ENCODE measurements at places on chromosomes 16 and 17.

GRCh38 chr16:88815901-88816589 lies 4.3 kb upstream of the APRT start:
- DNase-seq: no peak

DNA sequence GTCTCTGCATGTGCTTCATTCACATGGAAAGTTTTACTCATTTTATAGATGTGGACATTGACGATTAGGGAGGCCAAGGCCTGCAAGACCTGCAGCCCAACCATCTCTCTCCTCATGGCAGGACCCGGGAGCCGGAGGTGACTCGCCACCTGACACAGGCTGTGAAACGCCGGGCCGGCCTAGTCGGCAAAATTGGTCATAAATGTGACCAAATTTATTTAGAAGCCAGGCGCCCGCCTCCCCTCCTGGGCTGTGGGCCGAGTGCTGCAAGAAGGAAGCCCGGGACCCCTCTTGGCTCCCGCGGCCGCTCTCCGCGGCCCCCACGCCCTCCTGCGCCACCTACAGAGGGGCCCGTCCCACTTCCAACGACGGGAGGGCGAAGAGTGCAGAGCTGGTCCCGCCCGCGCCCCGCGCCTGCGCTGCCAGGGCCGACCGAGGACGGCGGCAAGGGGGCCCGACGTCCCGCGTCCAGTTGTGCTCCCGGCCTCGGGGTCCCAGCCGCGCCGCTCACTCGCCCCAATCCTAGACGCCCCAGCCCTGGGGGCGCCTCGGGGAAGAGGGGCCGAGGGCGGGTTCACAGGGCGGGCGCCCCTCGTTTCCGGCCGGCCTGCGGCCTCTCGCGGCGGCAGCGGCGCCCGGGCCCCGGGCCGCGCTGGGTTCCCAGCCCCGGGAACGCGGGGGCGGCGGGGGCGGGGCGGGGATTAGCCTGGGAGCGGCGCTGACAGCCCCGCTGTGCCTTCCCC lies 47.5 kb downstream of the WNT3 start:
- no peak for DNase-seq

DNA sequence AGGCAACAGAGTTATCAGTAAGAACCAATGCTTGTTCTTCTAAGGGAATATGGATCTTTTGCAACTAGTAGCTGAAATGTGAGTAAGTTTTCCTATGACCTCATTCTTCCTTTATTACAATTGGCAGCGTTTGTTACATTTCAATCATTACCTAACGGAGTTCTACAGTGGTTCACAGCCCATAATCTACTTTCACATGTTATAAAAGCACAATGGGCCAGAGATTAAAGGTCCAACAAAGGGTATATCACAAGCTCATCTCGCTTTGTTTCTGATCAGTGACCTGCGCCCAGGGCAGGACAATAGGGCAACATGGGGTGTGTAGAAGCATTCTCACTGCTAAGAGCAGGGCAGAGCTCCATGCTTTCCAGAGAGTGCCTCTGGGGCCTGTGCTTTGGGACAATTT lies 279.9 kb upstream of the DYNLRB2 start:
- no peak for DNase-seq

GRCh38 chr16:78946556-78946955 lies 654.0 kb downstream of the MAF start:
- no peak for DNase-seq

DNA sequence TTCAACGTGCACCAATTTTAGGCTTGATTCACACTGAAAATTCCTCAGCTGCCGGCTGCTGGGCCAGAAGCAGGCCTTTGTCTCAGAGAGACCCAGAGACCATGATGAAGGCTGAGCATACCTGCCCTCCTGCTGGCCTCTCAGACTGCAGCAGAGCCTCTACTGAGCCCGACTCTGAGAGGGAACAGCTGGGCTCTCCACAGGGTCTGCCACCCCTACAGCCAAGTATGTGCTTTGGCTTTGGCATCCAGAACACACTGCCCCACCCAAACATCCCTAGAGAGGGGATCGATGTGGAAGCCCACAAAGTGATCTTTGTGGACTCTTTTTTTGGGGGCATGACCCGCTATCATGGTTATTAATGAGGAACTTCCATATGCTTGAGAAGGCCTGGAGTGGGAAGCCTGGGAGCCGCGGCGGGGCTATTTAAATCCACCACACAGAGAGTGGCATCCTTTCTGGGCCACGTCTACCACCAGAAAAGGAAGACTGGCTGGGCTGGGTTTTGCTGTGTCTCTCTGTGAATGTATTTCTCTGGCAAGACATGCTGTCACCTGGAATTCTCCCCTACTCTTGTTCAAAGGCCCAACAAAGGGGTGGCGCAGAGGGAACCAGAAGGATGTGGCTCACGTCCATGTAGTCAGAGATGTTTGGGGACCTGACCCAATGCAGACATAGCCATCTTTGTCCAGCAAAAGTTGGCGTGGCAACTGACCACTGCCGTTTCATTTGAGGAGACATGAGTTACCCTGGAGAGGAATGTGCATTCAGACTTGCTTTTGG lies 69.3 kb downstream of the GNAO1 start:
- DNase-seq: no peak

DNA sequence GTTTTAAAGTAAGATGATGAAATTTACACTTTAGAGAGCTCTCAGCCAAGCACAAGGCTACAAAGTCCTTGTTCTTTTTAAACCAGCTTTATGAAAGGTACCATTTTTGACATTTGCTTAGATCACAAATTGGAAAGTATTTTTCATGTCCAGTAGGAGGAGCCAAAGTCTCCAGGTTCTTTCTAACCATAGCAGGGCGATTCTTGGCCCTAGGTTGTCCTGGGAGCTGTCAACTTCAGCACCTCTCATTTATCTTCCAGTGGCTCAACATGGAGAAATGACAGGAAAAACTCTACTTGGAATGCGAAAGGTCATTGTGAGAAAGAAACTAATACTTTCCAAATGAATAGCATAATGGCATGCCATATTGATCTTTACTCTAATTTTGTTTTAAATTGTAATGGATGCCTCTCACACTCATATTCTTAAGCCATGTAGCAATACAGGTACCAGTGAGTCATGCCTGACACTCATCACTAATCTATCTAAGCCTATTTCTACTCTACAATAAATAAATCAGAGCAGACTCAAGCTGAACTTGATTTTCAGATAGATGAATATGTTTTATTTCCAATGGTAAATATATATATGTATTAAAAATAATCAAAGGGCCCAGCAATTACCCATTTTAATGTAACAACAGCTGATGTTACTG lies 919.1 kb upstream of the EEF2KMT start:
- no peak for DNase-seq

DNA sequence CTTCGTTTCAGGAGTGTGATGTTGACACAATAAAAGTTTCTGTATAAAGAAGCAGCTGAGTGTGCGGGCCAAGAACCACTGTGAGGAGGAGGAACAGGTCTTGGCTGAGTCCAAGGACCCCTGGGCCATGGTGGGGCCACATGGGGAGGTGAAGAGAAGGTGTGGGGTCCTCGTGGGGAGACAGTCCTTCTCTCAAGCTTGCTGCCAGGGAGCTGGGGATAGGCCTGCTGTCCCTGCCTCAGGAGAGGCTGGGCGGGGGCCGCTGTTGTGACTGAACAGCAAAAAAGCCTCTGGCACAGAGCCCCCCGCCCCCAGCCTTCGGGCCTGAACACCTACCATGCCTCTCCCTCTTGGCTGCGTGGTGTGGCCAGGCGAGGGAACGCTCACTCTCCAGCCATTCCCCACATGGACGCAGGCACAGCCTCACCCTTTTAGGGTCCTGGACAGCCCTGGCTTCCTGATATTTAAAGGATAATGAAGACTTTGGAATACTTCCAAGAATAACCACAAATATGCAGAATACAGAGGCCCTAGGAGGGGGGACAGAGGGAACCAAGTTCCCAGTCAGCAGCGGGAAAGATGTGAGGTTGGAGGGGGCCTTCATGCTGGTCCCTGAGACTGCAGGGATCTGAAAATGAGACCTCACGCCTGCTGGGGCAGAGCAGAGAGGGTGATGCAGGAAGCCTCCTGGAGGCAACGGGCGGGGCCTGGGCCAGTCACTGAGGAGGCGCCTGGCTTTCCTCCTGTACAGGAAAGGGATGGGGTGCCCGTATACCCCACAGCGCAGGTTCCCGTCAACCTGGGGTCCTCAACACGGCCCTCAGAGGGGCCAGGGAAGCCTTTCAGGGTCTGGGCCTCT lies 100.0 kb upstream of the CREBBP start:
- no peak for DNase-seq

GRCh38 chr17:41666708-41667279 lies 21.9 kb upstream of the EIF1 start:
- DNase-seq: no peak

- no peak for DNase-seq
Measured at GRCh38 chr17:29728490-29728889, 105.8 kb upstream of the CORO6 start.

GRCh38 chr17:44760474-44761308 lies 1.9 kb downstream of the ADAM11 start:
- DNase-seq: no peak

- DNase-seq: no peak
Measured at GRCh38 chr16:17839272-17839671, 368.5 kb upstream of the XYLT1 start.

DNA sequence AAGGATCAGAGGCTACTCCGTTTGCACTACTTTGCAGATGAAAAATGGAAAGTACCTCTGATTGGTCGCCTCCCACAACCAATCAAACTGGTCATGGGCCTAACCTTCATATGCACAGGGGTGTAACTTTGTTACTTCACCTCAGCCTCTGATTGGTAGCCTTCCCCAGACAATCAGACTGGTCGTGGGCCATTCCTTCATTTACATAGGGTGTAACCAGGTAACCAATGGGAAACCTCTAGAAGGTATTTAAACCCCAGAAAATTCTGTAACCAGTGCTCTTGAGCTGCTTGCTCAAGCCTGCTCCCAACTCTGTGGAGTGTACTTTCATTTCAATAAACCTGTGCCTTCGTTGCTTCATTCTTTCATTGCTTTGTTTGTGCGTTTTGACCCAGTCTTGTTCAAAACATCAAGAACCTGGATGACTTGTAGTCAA lies 39.2 kb upstream of the USP22 start:
- DNase-seq: no peak

DNA sequence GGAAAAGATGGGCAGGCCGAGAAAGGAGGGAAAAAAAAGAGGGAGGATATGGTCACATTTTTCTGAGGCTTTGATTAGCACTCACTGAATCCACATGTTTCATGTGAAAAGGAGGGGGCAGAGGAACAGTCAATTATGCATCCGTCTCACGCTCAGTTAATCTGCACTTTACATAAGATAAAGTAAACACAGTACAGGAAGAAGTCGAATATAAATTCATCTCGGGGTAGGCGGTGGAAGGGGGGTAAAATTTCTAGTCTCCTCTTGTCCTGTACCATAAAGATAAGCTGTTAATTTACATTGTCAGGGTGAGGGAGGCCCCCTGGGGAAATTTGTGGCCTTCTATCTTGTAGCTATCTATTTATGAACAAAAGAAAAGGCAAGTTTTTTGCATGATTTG lies 73.1 kb upstream of the CES5A start:
- no peak for DNase-seq

- DNase-seq: no peak
Measured at GRCh38 chr17:69764146-69764545, 310.9 kb upstream of the KCNJ16 start.

DNA sequence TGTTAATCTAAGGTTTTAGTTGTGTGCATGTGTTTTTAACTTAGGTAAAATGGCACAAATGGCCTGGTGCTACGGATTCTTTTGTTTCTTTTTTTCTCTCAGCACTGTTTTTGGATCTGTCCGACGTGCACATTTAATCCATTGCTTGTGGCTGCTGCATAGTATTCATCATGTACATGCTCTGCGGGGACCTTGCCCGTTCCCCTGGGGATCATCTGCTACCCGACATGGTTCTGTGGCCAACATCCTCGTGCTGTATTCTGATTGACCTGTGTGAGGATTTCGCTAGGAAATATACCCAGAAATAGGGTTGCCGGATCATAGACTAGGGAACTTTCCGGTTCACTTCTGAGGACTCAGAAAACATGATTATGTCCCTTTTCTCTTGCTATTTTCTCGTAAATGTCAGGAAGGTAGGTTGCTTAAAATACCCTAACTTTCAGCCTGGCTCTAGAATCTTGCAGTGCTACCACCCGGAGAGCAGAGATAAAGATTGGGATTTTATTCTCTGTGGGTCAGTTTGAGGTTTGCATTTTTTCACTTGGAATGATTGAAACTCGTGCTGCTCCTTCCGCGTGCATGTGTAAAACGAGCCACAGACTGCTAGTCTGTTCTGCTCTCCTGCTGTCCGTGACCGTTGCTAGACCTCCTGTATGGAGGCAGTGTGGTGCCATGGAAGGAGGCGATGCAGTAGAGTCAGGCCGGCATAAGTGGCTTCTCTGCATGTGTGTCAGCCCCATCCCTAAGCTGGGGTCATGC lies 42.9 kb downstream of the LDHD start:
- DNase-seq: no peak

GRCh38 chr16:57281791-57282190 lies 2.7 kb downstream of the PLLP start:
- no peak for DNase-seq

DNA sequence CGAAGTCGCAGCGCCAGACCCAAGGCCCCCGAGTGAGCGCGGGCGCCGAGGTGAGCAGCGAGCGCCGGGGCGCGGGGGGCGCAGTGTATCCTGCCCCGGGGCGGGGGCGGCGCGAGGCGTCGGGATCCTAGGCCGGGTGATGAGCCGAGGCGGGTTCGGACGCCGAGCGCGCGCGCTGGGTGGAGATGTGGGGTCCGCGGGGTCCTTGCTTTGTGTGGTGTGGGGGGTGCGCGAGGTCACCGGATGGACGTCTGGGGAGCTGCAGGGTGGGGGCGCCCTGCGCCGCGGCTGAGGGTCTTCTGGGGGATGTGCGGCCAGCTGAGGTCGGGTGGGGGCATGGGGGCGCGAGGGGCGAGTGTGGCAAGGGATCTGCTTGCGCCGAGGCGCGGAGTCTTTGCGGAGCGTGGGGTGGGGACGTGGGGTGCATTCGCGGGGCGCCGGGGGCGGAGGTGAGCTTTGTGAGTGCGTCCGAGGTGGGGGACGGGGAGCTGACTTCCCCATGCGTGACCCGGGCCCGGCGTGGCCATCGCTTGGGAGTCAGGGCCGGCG lies 560 bp downstream of the RAI1 start:
- no peak for DNase-seq

DNA sequence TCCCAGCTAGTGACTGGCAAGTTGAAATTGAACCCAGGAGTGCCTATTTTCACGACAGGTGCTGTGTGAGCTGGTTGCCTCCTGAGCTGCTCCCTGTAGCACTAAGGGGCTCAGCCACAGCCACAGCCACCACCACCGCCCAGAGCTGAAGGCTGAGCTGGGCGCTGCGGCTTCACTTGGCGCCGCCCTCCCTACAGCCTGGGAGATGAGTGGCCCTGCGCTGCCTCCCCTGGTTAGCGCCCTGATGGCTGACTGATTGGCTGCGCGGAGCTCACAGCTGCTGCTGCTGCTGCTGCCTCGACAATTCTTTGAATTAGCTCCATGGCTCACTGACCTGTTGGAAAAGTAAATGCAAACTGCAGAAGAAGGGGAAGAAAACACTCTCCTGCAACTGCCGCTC lies 91.8 kb upstream of the TMEM132E start:
- no peak for DNase-seq

- DNase-seq: no peak
Measured at GRCh38 chr16:86294535-86295196, 215.7 kb upstream of the FOXF1 start.

GRCh38 chr17:76702076-76702475 lies 8.7 kb downstream of the MXRA7 start:
- no peak for DNase-seq
